Femur (tissue), 1 donor: ENCODE measurements at places on chromosomes 5 and 9.

- DNase-seq: no peak
These were observed 34.3 kb downstream of the MTMR12 start for GRCh38 chr5:32278406-32278805.

DNA sequence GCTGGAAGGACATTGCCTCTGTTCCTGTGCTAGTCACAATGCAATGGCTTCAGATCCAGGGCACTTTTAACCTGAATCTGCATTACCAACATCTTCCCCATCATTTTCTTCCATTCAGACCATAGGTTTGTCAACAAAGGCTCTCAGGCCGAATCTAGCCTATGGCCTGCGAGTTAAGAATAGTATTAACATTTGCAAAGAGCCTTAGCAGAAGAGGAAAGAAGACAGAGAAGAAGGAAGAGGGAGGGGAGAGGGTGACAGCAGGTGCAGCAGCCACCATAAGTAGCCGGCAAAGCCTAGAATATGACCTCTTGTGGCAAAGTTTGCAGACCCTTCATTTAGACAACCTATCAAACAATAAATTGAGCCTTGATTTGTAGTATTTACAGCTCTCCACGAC, 32.6 kb downstream of the BARX1 start:
- DNase-seq: no peak

- no peak for DNase-seq
These were observed 88.4 kb downstream of the ENC1 start for GRCh38 chr5:74552101-74552500.

DNA sequence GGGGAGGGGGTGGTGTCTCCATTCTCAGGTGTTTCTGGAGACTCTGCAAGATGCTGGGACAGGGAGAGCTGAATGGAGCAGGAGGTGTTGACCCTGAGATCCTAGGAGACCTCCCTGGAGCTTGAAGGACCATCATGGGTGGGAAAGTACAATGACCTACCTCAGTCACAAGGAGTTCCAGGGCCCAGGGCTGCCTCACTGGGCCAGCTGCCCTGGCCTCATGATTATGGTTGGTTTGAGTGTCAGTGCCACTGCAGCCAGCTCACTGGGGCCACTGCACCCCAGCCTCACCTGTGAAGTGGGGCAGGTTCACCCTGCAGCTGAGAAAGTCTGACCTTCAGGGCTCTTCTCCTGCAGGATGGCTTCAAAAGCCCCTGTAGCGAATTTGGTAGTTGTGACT, 372.5 kb downstream of the IRX2 start:
- no peak for DNase-seq

GRCh38 chr9:114790521-114790920, 15.3 kb downstream of the TNFSF15 start:
- DNase-seq: no peak

GRCh38 chr5:171999877-172000276, 6.6 kb downstream of the FBXW11 start:
- no peak for DNase-seq

- no peak for DNase-seq
These were observed 373.6 kb upstream of the SGCD start for GRCh38 chr5:155953335-155953734.

GRCh38 chr9:123438321-123438720, 82.3 kb downstream of the CRB2 start:
- DNase-seq: no peak

DNA sequence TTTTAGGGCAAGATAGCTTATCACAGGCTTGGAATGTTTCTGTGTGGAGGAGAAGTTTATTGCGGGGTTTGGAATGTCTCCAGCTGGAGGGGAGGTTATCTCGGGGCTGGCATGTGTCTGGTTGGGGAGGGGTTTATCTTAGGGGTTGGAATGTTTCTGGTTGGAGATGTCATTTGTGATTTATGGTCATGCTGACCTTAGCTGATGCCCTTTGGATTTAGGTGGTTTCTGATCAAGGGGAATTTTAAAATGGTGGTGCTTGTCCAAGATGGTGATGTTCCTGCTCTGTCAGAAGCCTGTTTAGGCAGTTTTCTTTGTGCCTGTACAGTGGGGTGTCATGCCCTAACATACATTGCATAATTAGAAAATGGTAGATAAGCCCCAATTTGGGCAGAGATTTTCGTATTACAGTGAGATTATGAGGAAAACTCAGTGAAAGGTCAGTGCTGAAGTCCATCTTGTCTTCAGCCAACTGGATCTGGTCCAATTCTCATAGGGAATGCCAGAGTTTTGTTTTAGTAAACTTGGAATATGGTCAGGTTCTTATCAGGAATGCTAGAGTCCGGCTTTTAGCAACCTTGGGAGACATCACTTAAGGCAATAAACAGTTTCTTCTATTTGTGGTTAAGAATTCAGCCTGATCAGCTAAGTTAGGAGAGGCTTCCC, 14.3 kb downstream of the CDK20 start:
- DNase-seq: no peak

GRCh38 chr5:54206580-54207229, 103.7 kb downstream of the ARL15 start:
- no peak for DNase-seq

DNA sequence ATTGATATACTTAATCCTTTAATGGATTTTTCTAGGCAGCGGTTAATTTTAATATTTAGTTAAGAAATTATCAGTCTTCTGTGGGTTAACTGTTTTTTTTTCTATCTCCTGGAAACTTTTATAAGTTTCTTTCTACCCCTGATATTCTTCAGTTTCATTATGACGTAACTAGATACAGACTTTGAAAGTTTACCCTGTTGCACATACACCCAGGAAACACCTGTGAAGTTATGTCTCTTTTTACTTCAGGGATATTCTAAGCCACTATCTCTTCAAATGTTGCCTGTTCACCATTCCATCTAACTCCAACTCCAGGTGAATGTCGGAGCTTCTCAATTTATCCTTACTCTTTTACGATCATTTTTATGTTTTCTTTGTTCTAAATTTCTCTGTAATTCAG, 329.0 kb downstream of the ICE1 start:
- no peak for DNase-seq

- no peak for DNase-seq
These were observed 169.9 kb downstream of the ZSWIM6 start for GRCh38 chr5:61501971-61502370.

GRCh38 chr5:168752012-168752411, 172.8 kb upstream of the PANK3 start:
- no peak for DNase-seq
